Placental pericyte (primary cell): ENCODE measurements at places on chromosomes 12 and 14. TPM values are rescaled to one million over a fixed set of nuclear protein-coding genes. Genes with fewer than 3 reads are reported as not detected.

The CEBPE gene
- not detected in 2 replicates for total RNA-seq

The BHLHE41 gene
- total RNA-seq: 0.66 and 1.6 TPM in 2 replicates

The TAS2R7 gene
- total RNA-seq: not detected in 2 replicates

The FAM186B gene
- total RNA-seq: 0.14 and 0.44 TPM in 2 replicates

The SLC39A2 gene
- 0.14 TPM in 1 of 2 replicates, not detected in the other for total RNA-seq

The GUCY2C gene
- total RNA-seq: not detected in 2 replicates

The CLEC2A gene
- total RNA-seq: not detected in 2 replicates

The RNASE1 gene
- total RNA-seq: 0.43 TPM in 1 of 2 replicates, not detected in the other

The GDF3 gene
- not detected in 2 replicates for total RNA-seq

The TAS2R8 gene
- 0.43 TPM in 1 of 2 replicates, not detected in the other for total RNA-seq

The KLRC1 gene
- not detected in 2 replicates for total RNA-seq

The RD3L gene
- not detected in 2 replicates for total RNA-seq

The ARHGAP9 gene
- total RNA-seq: 0.14 and 0.66 TPM in 2 replicates

The ACACB gene
- total RNA-seq: 1.5 and 4.3 TPM in 2 replicates

The PAX9 gene
- not detected in 2 replicates for total RNA-seq

The MUCL1 gene
- not detected in 2 replicates for total RNA-seq

The FIGNL2 gene
- 0.22 and 0.29 TPM in 2 replicates for total RNA-seq

The OR11G2 gene
- not detected in 2 replicates for total RNA-seq

The CLECL1 gene
- not detected in 2 replicates for total RNA-seq
